ENCODE measurements at places on chromosomes 13 and 19. TPM values are rescaled to one million over a fixed set of nuclear protein-coding genes. Genes with fewer than 3 reads are reported as not detected.
A peak's percentile ranks its signal among the peaks of the same experiment; 100 is the strongest.

Gene FXYD1
- 10.7 TPM for total RNA-seq

Gene KLK3
- 2.1 TPM for total RNA-seq

Gene THSD8
- total RNA-seq, result not detected

Gene SYT5
- 7.6 TPM for total RNA-seq

Gene NCCRP1
- total RNA-seq, result 0.13 TPM

Gene MED29
- total RNA-seq, result 45.6 TPM

Gene IGFL2
- total RNA-seq, result not detected

Gene RFXAP
- 6.7 TPM for total RNA-seq

Gene ADAMTS10
- 27.1 TPM for total RNA-seq

GRCh38 chr19:46661735-46662592, 982 bp upstream of the DACT3 start:
- ATAC-seq, result peak; percentile 36

- no peak for ATAC-seq
These were observed 1314.6 kb downstream of the EFNB2 start for GRCh38 chr13:105220881-105221280.

DNA sequence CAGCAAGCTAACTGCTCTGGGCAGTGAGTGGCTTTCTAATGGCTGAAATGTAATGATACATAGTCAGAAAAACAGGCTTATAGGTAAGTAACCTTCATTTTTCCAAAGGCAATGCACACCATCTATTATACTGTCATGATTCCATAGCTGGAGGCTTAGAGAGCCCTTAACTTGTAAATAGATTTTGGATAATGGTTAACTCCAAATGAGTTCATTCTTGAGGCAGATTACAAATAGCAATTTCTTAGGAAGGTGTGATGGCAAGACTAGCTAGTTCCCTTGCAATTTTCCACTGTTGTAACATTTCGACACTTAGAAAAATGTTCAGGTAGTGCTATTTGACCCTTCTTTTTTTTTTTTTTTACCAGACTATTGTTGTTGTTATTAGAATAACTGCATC, 789.8 kb upstream of the PCDH9 start:
- no peak for ATAC-seq

GRCh38 chr13:79912403-79912802, 428.5 kb downstream of the SPRY2 start:
- ATAC-seq, result no peak

- no peak for ATAC-seq
These were observed 16.3 kb downstream of the S1PR2 start for GRCh38 chr19:10214784-10215183.

GRCh38 chr13:34361560-34361959, 543.6 kb downstream of the RFC3 start:
- ATAC-seq, result peak; percentile 11

GRCh38 chr19:35518313-35518712, 4.9 kb upstream of the DMKN start:
- ATAC-seq, result no peak

GRCh38 chr13:95319551-95320274, 18.5 kb upstream of the ABCC4 start:
- ATAC-seq, result no peak

DNA sequence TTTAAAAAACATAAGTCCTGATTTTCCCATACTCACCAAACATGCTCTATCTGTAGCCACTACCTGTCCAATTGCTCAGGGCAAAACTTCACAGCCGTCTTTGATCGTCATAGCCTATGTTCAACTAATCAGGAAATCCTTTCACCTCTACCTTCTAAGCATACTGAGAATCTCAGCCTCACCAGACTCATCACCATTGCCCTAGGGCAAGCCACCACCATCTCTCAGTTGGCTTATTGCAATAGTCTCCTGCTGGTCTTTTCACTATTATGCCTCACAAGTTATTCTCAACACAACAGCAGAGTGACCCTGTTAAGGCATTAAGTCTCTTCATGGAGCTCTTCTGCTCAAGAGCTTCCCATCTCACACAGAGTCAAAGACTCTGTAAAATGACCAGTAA, 260.4 kb upstream of the MAB21L1 start:
- no peak for ATAC-seq

- ATAC-seq, result no peak
These were observed 259.7 kb upstream of the GPC6 start for GRCh38 chr13:92966900-92967299.

- ATAC-seq, result no peak
These were observed 60.7 kb downstream of the ZNF429 start for GRCh38 chr19:21566073-21566472.

- peak; percentile 67 for ATAC-seq
These were observed 89.2 kb downstream of the RGCC start for GRCh38 chr13:41546372-41547190.

DNA sequence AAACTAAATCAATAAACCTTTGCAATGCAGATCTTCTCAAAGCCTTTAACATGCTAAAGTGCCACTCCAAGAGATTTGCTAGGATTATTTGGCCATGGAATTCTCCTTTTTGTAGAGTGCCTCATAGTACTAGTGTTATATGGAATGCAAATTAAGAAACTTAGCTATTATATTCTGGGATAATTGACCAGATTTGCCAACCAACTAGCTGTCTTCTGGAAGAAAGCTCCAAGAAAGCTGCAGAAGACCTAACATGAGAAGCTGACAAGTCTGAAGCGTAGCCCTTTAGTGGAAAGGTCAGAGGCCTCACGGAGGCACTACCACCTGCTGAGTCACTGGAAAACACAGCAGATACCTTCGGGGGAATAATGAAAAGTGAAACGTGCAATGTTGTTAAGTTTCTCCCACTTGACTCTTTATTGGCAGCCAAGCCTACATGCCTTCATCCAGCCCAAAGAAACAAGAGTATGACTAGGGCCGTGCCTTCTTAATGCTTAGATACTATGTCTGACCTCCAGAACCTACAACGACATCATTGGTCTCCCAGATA, 29.8 kb upstream of the KATNAL1 start:
- no peak for ATAC-seq

GRCh38 chr19:5038631-5039271, 69.8 kb downstream of the KDM4B start:
- no peak for ATAC-seq

GRCh38 chr19:5628919-5629481, 6.1 kb downstream of the SAFB start:
- no peak for ATAC-seq

- peak; percentile 11 for ATAC-seq
These were observed 1460.3 kb downstream of the UQCRFS1 start for GRCh38 chr19:27752530-27753184.
